ENCODE measurements at places on chromosomes 3 and 15.

- no peak for DNase-seq
Observed at GRCh38 chr3:45332493-45332892, 55.9 kb upstream of the LARS2 start.

DNA sequence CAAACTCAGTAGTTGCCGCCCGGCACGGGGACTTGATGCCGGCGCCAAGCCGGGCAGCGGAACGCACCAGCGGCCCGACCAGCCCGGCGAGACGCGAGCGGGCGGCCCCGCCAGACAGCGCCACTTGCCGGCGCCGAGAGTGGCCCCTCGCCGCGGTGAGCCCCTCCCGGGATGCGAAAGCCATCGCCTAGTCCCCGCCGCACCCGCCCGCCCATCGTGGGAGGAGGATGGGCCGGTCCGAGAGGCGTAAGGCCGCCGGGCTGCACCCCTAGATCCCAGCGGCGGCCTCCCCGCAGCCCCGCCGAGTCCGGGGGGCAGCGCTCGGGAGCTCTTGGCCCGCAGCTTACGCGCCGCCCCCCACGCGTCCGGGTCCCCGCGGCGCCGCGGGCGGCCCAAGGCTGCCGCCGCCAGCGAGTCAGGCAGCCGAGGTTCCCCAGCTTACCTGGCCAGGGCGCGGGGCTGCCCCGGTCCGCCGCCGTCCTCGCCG lies 609 bp downstream of the GOLGA8A start:
- DNase-seq = peak; percentile 35

- DNase-seq = no peak
Observed at GRCh38 chr3:152382312-152383135, 113.8 kb downstream of the MBNL1 start.

- no peak for DNase-seq
Observed at GRCh38 chr3:48863122-48863521, 15.4 kb upstream of the PRKAR2A start.

DNA sequence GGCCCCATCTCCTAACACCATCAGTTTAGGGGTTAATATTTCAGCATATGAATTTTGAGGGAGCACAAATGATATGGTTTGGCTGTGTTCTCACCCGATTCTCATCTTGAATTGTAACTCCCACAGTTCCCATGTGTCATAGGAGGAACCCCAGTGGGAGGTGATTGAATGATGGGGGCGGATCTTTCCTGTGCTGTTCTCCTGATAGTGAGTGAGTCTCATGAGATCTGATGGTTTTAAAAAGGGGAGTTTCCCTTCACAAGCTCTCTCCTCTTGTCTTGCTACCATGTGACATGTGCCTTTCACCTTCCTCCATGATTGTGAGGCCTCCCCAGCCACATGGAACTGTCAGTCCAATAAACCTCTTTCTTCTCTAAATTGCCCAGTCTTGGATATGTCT lies 73.8 kb upstream of the TJP1 start:
- DNase-seq = no peak

GRCh38 chr15:81339321-81339720 lies 15.4 kb upstream of the STARD5 start:
- DNase-seq = no peak

DNA sequence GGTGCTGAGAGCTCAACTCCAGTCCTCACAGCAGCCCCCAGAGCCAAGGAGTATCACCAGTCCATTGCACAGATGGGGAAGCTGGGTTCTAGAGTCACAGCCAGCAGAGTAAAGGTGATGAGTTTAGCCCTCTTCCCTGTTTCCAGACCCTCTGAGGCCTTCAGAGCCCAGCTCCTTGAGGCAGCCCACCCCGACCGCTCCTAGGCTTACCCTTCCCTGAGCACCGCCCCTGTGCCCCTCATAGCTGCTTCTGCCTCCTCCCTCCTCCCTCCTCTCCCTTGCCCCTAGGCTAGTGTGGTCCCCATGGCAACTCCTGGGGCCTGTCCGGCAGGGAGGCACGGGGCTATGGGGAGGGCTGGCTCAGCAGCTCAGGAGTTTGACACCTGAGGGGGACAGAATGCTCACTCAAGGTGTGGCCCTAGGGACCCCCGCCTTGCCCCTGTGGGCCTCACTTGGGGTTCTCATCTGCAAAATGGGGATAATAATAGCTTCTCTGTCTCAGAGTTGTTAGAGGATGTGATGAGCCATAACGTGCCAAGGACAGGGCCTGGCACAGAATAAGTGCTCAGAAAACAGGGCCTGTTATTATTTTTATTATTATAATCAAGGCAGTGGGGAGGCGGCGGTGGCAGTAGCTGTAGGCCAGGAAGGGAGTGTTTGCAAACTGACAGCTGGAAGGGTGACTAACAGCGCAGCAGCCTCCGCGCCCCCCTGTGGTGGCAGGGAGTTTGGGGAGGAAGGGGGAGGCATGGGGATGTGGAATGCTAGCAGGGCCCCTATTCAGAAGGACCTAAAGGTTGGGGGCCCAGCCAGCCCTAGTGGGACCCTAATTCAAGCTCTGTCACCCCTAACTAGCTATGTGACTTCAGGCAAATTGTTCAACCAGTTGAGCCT lies 11.5 kb downstream of the CSK start:
- DNase-seq = peak; percentile 80

GRCh38 chr15:63724760-63725159 lies 109.0 kb downstream of the HERC1 start:
- DNase-seq = no peak

- no peak for DNase-seq
Observed at GRCh38 chr3:5314897-5315296, 127.4 kb downstream of the EDEM1 start.

GRCh38 chr3:121752261-121752660 lies 2.7 kb upstream of the GOLGB1 start:
- no peak for DNase-seq

- no peak for DNase-seq
Observed at GRCh38 chr15:85618956-85619491, 175.7 kb downstream of the KLHL25 start.

DNA sequence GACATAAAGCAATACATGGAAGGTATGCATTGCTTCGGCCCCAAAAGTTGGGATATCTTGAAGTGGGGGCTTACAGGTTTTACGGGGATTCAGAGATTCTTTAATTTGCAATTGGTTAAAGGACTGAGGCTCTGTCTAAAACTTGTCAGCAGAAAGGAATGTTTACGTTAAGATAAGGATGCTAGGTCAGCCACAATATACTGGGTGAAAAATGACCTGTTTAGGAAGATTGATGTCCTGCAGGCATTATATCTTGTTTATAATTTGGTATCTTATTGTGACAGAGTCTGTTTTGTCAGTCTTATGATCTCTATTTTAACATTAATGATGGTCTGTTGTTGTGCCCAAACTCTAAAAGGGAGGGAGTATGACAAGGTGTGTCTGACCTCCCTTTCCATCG lies 15.3 kb upstream of the CCNDBP1 start:
- DNase-seq = no peak

GRCh38 chr3:123348471-123349200 lies 100.3 kb downstream of the ADCY5 start:
- DNase-seq = no peak

GRCh38 chr15:77251662-77252061 lies 168.2 kb downstream of the PEAK1 start:
- no peak for DNase-seq

- no peak for DNase-seq
Observed at GRCh38 chr15:32671339-32672325, 30.1 kb downstream of the SCG5 start.

GRCh38 chr3:65953881-65954733 lies 84.6 kb downstream of the MAGI1 start:
- no peak for DNase-seq

- no peak for DNase-seq
Observed at GRCh38 chr15:78950902-78951840, 6.3 kb upstream of the CTSH start.

DNA sequence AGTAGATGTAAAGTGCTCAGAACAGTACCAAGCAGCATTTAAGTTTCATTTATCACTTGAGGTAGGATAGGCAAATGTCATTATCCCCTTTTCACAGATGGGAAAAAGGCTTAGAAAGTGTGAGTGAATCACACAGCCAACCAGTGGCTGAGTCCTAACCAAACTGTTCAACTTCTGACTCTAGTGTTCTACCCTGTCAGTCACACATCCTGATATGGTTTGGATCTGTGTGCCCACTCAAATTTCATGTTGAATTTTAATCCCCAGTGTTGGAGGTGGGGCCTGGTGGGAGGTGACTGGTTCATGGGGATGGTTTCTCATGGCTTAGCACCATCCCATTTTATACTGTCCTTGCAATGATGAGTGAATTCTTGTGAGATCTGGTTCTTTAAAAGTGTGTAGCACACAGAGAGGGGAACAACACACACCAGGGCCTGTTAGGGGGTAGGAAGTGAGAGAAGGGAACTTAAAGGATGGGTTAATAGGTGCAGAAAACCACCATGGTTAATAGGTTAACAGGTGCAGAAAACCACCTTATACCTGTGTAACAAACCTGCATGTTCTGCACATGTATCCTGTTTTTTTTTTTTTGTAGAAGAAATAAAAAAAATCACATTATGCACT lies 304.7 kb downstream of the SUCLG2 start:
- DNase-seq = no peak

DNA sequence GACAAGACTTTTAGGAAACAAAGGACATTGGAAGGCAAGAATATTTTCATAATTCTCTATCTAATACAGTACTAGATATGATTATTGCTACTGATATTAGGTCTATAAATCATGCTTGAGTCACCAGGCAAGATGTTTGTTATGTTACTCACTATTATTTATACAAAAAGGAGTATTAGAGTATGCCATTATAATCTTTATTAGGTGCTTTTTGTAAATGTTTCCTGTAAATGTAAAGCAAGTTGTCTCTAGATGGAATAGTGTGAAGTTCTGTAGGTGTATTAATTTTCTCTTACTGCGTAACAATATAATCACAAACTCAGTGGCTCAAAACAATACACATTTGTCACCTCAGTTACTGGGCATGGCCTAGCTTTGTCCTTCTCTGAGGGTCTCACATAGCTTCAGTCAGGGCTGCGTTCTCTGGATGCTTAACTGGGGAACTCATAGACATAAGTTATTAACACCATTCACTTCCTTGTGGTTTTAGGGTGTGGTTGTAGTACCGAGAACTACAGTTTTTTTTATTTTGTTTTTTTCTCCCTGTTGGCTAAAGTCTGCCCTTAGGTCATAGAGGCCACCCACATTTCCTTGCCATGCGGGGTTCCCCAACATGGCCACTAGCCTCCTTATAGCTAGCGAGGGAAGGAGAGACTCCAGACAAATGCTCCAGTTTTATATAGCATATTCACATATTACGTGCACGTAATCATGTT lies 20.3 kb upstream of the MAP3K13 start:
- DNase-seq = no peak

DNA sequence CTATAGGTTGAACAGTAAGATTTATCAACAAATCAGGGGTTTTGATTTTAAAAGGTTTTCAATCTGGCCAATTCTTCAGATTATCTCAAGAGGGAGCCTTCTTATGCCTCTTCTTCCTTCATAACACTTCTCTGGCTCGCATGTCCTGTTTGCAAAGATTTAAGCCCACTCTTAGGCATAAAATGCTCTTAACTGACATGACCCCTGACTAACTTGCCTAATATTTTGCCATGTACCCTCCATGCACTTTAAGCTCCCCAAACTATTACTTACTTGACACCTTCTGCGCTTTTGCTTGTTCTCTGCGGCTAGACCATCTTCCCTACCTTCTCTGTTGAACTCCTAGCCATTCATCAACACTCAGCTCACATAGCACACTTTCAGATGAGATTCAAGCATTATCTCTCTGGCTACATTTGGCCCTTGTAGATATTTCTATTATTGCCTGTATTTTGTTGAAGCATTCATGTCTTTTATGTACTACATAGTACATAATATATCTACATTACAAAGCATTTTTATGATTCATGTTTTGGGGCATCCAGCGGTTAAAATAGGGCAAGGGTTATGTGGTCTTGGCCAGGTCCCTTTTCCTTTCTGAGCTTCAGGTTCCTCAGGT lies 1.0 kb upstream of the ARIH1 start:
- DNase-seq = no peak

- DNase-seq = no peak
Observed at GRCh38 chr3:88076712-88077111, 17.7 kb downstream of the ZNF654 start.

DNA sequence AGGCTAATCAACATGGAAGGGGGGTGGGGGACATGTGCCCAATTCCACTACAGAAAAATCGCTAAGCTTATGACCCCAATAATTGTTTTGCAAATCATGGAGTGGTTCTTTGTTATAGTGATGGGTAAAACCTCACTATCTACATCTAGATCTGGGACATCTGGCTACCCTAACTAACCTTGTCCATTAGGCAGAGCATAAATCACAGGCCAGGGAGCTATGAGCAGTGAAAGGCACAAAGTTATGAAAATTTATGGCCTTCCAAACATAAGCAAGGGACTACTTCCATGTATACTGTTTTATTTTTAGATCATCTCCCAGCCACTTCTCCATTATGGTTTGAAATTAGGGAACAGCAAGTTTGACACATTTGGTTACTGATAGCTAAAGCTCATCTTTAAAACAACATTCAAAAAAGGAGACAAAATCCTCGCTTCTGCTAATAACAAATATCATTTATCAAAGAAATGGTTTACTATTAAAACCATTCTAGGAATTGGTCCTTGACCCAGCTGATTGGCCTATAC lies 78.3 kb downstream of the RSL24D1 start:
- no peak for DNase-seq

- no peak for DNase-seq
Observed at GRCh38 chr3:187902041-187902471, 156.8 kb upstream of the BCL6 start.

- DNase-seq = peak; percentile 8
Observed at GRCh38 chr3:12916159-12916558, 74.8 kb upstream of the RPL32 start.

DNA sequence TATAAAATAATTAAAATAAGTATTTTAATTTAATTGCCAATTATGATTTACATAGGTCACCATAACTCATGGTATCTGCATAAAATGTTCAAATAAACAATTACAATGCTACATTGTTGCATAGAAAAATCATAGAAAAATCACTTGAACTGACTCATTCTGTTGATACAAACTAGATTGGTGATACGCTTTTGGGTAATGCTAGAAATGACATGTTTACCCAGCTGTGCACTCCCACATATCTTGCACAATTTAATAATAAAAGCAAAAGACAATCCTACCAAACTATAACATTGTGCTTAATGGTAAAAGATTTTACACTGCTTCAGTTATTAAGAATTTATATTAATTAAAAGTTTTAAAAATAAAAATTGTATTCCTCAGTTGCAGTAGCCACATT lies 45.8 kb upstream of the FBXL22 start:
- no peak for DNase-seq

Measured in CD4-positive, alpha-beta T cell (primary cell).